Left lobe of liver (tissue), 2 donors: ENCODE measurements at places on chromosomes 1 and 21.

DNA sequence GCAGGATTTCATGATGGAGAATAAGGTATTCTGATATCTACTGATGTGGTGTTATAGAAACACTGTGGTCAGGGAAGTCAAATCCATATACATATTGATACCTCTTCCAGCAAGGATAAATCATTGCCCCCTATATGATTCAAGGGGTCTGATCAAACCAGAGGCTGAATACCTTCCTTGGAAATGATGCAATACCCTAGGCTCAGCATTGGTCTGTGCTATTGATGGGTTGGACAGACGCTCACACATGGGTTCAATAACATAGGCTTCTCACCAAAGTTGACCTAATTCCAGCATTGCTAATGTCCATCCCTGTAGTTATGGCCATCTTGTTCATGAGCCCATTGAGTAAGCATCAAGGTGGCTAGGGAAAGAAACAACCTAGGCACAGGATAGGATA lies 257.0 kb upstream of the USP24 start:
- DNase-seq, result no peak

DNA sequence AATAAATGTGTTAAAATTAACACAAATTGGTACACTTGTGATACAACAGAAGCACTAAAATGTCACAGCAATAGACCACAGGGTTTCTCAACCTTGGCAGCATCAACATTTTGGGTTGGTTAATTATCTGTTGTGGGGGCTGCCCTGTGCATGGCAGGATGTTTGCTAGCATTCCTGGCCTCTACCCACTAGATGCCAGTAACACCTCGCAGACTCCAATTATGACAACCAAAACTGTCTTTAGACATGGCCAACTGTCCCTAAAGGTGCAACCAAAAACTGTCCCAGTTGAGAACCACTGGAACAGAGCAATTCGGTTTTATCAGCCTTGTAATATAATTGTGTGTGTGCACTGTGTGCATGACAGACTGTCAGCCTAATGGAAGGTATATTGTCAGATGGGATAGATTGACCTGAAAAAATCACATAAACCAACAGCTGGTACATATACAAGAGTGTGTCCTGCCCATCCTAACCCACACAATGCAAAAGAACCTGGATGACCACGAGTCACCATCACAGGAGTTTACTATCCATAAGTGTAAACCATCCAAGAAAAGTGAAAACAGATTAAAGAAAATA lies 13.5 kb upstream of the ERG start:
- DNase-seq, result no peak

DNA sequence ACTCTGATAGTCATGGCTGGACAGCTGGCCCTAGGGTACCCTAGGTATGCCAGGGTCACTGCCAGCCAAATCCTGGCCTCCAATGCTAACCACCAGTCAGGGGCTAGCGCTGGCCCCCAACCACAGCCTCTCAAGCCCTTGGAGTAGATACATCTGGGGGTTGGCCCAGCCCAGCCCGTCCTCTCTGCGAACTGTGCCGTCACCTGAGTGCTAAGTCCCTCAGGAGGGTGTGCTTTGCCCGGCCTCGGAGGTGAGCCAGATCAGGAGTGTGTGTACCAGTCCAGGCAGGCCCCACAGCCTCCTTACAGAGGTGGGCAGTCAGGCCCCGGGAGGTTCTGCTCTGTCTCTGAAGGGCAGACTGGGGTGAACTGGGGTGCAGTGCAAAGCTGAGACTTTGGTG lies 34.0 kb upstream of the DISP3 start:
- DNase-seq, result no peak

DNA sequence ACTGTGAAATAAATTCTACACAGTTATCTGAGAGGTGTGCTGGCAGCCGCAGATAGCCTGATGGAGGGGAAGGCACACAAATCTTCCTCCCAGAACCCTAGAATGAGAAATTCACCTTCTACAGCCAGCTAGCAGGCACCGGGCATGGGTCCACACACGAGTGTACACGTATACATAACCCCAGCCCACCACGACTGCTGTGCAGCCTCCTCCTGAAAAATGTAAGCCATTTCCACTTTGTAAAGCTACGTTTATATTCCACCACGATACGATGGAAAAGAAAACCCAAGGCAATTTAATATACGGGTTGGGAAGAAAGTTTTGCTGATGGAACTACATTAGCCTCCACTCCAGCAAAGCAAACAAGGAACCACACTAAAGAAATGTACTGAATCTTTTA lies 1.8 kb downstream of the BTG3 start:
- no peak for DNase-seq

DNA sequence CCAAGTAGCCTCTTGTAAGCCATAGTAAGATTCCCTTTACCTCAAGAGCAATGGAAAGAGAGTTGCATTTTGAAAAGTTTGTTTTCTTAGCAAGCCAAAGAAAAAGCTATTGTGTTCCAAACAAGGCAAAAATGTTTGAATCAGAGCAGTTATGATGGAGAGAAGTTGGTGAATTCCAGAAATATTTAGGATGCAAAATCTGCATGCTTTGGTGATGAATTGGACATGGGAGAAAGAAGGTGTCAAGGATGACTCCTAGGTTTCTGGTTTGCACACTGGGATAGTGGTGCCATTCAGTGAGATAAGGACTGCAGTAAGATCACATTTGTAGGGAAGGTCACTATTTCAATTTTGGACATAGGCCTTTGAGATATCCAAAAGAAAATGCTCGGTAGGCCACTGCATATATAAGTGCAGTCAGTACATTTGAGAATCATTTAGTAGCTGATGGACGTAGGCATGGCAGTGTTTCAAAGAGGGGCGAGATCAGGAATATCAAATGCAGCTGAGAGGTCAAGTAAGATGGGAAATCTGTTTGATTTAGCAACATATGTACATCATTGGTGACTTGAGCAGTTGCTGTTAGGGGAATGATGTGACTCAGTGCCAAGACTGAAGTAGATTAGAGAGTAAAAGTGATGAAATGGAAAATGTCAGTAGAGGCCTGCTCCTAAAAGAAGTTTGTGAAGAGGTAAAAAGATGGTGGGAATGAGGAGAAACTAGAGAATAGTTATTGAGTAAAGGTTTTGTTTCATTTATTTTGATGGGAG lies 33.9 kb upstream of the GPR25 start:
- no peak for DNase-seq

DNA sequence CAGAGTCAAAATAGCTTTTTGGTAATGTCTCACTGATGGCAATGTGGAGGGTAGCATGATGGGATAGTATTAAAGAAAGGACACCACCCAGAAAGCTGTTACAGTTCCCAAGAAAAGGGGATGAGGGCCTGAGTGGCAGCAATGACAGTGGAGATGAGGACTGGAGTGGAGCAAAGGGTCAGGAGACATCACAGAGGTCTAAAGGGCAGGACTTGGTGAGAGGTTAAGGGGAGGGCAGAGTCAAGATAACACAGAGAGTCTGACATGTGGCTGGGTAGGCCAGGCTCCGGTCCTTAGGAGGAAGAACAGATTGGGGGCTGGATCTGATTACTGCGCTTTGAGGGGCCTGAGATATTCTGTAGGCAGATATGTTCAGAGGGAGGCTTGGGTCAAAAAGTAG lies 19.3 kb downstream of the ELF3 start:
- no peak for DNase-seq

DNA sequence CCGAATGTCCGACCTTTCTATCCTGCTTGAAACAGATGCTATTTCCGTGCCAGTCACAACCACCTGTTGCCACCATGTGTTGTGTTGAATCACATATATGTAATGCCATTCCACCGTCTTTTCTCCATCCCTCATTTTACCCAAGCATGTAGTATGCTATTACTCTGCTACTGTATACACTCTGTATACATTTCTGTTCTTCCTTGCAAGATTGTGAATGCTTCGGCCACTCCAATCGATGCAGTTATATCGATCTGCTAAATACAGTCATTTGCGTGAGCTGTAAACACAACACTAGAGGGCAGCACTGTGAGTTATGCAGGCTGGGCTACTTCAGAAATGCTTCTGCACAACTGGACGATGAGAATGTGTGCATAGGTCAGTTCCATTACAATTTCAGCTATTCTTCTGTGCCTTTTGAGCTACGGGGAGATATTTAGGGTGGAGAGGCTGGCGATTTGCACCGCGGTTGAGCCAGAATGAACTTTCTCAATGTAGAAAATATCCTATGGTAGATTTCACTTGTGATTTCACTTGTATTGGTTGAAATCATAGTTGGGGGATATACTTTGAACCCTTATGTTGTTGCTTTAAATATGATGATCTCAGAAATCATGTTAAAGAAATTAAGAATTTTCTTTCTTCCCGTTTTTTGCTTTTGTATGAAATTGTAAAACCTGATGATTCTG lies 289.8 kb downstream of the NTNG1 start:
- DNase-seq, result peak; percentile 47

DNA sequence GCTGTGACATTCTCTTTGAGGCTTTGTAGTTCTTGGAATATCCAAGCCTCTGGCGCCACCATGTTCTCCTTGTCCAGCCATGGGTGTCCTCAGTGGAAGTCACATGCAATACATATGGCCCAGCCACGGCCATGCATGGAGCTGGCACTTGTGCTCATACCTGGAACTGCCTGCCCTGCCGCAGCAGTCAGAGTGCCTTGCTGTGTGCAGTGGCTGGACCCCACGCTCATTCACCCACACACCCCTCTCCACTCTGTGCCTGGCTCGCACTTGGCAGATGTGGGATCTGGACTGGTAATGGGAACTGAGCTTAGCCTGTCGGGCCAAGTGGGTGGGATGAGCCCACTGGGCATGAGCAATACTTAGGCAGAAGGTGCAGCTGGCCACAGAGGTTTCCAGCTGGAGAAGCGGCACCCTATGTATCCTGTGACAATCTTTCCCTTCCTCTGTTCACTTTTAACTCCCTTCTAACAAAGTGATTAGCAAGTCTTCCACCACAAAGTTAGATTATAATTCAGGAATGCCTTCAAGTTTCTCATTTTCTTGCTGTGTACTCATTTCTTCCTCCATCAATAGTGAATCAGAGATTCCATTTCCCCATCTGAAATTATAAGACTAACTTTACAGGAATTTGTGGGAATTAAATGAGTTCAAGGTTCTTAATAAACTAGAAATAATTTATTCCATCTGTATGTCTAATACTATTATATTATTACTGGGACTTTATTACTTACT lies 351.6 kb upstream of the NCAM2 start:
- no peak for DNase-seq

- DNase-seq, result no peak
Measured at GRCh38 chr1:200967693-200968468, 55.6 kb downstream of the KIF21B start.

GRCh38 chr1:10170239-10170574 lies 40.2 kb upstream of the KIF1B start:
- no peak for DNase-seq

DNA sequence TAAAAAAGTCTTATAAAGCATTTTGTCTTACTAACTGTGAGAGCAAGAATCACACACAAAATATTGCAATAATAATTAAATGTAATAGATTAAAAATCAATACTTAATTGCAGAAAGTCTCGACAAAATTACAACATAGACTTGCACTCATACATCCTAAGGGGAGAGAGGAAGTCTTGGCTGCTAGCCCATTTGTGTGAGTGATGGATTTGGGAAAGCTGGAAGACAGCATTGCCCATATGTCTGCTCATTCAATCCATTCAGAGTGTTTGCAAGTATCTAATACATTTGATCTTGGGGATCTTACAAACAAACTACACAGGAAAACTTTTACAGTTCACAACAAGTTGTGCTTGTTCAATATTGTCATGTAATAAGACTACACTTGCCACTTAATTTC lies 140.5 kb downstream of the COL11A1 start:
- DNase-seq, result no peak

GRCh38 chr1:224592636-224593582 lies 23.2 kb upstream of the CNIH3 start:
- DNase-seq, result no peak
